ENCODE measurements at places on chromosomes 4 and X.

DNA sequence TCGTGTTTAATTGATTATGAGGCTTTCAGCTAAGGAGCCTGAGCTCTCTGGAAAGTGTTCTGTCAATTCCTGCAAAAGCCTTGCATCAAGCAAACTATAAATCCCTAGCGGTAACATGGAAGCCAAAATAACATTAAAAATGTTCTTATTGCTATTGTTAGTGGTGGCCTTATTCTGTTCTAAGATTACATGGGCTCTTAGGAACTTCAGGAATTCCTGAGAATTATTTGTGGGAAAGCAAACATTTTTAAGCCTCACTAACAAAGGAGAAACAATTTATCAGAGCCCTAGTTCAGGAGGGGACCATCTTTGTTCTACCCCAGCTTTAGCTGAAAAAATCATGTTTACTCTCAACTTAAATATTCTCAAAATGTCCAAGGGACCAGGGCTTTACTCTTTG, 119.6 kb downstream of the PAPSS1 start:
- DNase-seq = no peak

GRCh38 chrX:40908857-40909475, 173.6 kb upstream of the MED14 start:
- DNase-seq = no peak

- DNase-seq = no peak
Observed at GRCh38 chrX:149494844-149495565, 10.1 kb downstream of the IDS start.

GRCh38 chr4:137529432-137529831, 2.9 kb downstream of the PCDH18 start:
- no peak for DNase-seq
